ENCODE measurements at places on chromosomes 7 and 10. TPM values are rescaled to one million over a fixed set of nuclear protein-coding genes. Genes with fewer than 3 reads are reported as not detected.

The FAM241B gene
- 2.5 TPM for polyA plus RNA-seq

The NEUROG3 gene
- polyA plus RNA-seq = 1.2 TPM

GRCh38 chr10:85604884-85605283 is 761.7 kb downstream of the GRID1 start:
- H3K27me3 ChIP-seq = no peaks in the 10 kb centered on the region
- H3K27ac ChIP-seq = no peak overlapping the region
- no peak overlapping the region for H3K4me3 ChIP-seq
- DNase-seq = no peak
- H3K4me1 ChIP-seq = no peaks in the 10 kb centered on the region
- no peaks in the 10 kb centered on the region for H3K36me3 ChIP-seq

DNA sequence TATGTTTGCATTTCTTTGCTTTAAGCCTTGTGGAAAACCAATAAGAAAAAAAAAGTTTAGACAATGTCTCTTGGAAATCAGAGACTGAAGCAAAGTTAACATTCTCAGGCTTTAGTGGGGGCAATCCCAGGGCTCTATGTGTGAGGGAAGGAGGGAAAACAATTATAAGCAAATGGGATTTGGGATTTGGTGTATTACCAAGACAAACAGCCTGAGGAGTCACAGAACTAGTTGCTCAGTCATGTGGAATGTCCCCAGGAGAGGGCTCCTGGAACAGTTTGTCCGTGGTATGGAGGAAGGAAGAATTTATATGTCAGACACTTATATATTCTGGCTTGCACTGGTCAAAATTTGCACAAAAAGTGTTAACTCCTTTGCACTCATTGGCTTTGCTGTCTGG is 562.9 kb upstream of the TPK1 start:
- H3K36me3 ChIP-seq = no peaks in the 10 kb centered on the region
- no peak for DNase-seq
- H3K4me3 ChIP-seq = no peak overlapping the region
- no peaks in the 10 kb centered on the region for H3K4me1 ChIP-seq
- no peak overlapping the region for H3K27ac ChIP-seq
- no peaks in the 10 kb centered on the region for H3K27me3 ChIP-seq

DNA sequence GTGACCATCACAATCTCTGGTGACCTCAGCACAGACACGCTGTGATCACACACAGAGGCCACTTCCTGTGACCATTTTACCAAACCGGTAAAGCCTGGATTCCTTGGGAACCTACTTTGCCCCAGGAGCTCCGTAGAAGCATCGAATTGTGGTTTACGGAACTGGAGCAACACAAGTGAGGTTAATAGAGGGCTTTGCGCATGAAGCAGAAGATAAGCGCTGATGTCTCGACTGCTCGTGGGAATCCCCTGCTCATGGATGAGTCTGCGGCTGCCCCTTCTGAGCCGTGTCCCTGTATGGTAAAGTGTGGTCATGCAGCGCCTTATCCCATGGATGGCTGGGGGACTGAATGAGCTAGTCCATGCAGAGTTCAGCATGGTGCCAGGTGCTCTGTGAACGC is 53.6 kb downstream of the VIPR2 start:
- no peaks in the 10 kb centered on the region for H3K27me3 ChIP-seq
- peaks cover 11% of the 10 kb centered on the region for H3K4me1 ChIP-seq
- H3K36me3 ChIP-seq = no peaks in the 10 kb centered on the region
- H3K27ac ChIP-seq = no peak overlapping the region

- H3K27me3 ChIP-seq = no peaks in the 10 kb centered on the region
- no peak for DNase-seq
- H3K36me3 ChIP-seq = no peaks in the 10 kb centered on the region
- no peak overlapping the region for H3K4me3 ChIP-seq
Measured at GRCh38 chr10:13922586-13922985, 335.8 kb downstream of the PRPF18 start.

The GOLGA7B gene
- 1.4 TPM for polyA plus RNA-seq

The GPAM gene
- polyA plus RNA-seq = 3.0 TPM

DNA sequence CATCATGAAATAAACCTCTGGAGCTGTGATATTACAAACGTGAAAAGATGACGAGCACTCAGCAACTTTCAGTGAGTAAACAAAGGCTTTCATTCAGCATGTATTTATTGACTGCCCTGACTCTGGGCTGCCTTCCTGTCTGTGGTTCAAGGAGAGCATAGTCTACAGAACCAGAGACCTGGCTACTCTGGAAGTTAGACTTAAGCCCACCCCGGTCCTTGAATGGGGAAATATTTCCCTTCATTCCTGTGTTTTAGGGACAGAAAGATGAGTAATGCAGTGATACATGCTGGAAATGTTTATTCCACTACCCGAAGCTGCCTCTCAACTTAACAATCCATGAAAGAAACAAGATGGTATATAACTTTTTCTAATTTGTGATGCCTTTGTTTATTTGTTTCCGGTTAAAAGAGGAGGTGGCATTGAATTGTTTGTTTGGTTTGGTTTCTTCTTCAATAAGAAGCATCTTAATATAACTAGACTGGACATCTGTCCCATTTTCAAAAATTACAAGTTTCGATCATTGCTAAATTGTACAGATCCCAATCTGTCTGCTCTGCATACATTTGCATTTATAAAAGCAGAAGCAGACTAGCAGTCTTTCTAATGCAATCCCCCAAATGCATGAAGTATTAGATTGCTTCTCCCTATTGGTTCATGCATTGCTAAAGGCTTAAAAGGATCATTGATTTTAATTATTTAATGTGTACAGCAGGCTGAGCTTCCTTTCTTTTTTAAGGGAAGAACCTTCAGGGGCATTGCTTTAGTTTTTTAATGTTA is 57.7 kb downstream of the TRUB1 start:
- no peak for DNase-seq
- H3K4me3 ChIP-seq = no peak overlapping the region
- no peaks in the 10 kb centered on the region for H3K36me3 ChIP-seq
- H3K27me3 ChIP-seq = no peaks in the 10 kb centered on the region
- H3K4me1 ChIP-seq = no peaks in the 10 kb centered on the region
- H3K27ac ChIP-seq = no peak overlapping the region

The PNLIPRP2 gene
- polyA plus RNA-seq = not detected

GRCh38 chr10:22170582-22170981 is 47.2 kb downstream of the EBLN1 start:
- no peak overlapping the region for H3K4me3 ChIP-seq
- H3K27ac ChIP-seq = no peak overlapping the region
- H3K27me3 ChIP-seq = no peaks in the 10 kb centered on the region
- DNase-seq = no peak

The MEOX2 gene
- 0.60 TPM for polyA plus RNA-seq

The KCNIP2 gene
- polyA plus RNA-seq = not detected

DNA sequence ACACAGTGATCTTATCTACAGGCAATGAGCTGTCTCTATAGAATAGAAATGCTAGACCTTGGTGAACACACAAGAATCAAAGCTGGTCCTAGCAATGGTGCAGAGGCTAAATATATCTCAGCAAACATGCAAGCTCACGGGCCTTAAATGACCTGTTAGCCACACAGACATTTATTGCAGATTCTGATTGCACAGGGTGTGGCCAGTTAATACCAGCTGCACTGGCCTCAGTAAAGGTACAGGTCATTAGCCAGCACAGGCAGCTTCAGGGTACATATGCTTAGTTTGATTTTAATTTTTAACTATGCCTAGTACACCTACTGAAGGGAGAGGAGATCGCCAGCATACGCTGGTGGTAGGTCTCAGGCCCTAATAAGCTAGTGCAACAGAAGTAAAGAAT is 265.4 kb upstream of the DGKB start:
- no peaks in the 10 kb centered on the region for H3K27me3 ChIP-seq
- no peaks in the 10 kb centered on the region for H3K4me1 ChIP-seq
- H3K4me3 ChIP-seq = no peak overlapping the region
- DNase-seq = no peak
- no peaks in the 10 kb centered on the region for H3K36me3 ChIP-seq

The OR13A1 gene
- not detected for polyA plus RNA-seq

GRCh38 chr10:10540398-10540797 is 477.3 kb upstream of the CELF2 start:
- no peaks in the 10 kb centered on the region for H3K36me3 ChIP-seq
- H3K4me3 ChIP-seq = no peak overlapping the region
- H3K4me1 ChIP-seq = no peaks in the 10 kb centered on the region

DNA sequence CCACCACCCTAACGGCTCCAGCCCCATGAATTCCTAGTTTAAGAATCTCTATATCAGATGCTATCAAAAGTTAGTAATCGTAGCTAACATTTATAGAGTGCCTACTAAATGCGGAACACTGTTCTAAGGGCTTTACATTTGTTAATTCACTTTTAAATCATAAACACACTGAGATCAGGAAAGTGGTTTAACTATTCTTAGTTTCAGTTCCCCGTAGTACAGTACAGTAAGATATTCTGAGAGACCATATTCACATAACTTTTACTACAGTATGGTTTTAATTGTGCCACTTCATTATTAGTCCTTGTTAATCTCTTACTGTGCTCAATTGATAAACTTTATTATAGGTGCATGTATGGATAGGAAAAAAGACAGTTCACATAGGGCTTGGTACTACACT is 22.5 kb downstream of the SYPL1 start:
- peaks cover 13% of the 10 kb centered on the region for H3K36me3 ChIP-seq
- H3K27ac ChIP-seq = no peak overlapping the region
- DNase-seq = no peak
- H3K27me3 ChIP-seq = no peaks in the 10 kb centered on the region
- H3K4me3 ChIP-seq = no peak overlapping the region

GRCh38 chr10:114163062-114163461 is 10.9 kb downstream of the CCDC186 start:
- peak overlapping the region; percentile 39 for H3K27ac ChIP-seq
- no peak for DNase-seq
- H3K4me1 ChIP-seq = no peaks in the 10 kb centered on the region
- H3K27me3 ChIP-seq = no peaks in the 10 kb centered on the region

DNA sequence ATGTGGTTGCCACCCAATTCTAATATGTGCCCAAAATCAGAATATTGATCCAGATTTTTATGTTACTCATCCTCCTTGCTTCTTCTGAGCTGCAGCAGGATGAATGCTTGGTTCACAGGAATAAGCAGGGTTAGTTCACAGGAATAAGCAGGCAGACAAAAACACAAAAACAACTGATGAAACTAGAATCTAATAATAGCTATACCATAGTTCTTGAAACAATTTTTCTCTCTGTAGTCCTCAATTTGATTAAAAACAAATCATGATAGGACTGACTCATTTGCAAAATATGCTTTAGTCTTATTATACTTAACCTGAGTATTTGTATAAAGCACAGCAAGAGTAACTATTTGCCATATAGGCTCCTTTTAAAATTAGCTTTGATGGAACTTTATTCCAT is 24.4 kb upstream of the ARHGAP12 start:
- no peaks in the 10 kb centered on the region for H3K36me3 ChIP-seq
- no peaks in the 10 kb centered on the region for H3K27me3 ChIP-seq
- H3K27ac ChIP-seq = no peak overlapping the region
- no peak overlapping the region for H3K4me3 ChIP-seq
- no peak for DNase-seq

The ZNF736 gene
- 5.5 TPM for polyA plus RNA-seq

The INMT gene
- 9.6 TPM for polyA plus RNA-seq

DNA sequence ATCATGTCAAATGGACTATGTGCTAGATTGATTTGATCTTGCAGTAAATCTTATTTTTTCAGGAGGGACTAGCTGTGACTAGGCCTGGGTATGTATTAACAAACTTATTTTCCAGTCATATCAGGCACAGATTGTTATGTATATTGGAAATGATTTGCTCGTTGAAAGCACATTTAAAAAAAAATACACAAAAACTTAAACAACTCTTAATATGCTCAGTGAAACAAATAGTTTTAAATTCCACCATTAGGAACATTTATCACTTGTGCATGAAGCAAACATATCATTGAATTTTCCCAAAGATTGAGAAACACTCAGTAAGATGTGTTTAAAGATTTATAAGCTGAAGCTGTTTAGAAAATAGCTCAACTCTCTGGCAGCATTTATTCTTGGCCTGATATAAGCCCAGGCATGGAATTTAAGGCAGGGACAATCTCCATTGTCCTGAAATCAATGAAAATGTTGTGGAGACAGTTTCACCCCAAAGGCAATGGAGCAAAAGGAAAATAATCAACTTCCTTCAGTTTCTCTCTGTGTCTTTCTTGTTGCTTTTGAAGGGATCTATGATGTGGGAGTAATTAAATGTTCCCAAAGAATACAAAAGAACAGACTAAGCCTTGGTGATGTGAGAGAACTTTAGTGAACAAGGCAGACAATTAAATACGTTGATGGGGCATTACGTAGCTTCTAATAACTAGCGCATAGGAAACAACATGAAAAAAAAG is 250.3 kb downstream of the GPR37 start:
- no peaks in the 10 kb centered on the region for H3K36me3 ChIP-seq
- H3K4me3 ChIP-seq = no peak overlapping the region
- H3K4me1 ChIP-seq = no peaks in the 10 kb centered on the region
- no peak for DNase-seq
- H3K27me3 ChIP-seq = no peaks in the 10 kb centered on the region

The MYH16 gene
- not detected for polyA plus RNA-seq

DNA sequence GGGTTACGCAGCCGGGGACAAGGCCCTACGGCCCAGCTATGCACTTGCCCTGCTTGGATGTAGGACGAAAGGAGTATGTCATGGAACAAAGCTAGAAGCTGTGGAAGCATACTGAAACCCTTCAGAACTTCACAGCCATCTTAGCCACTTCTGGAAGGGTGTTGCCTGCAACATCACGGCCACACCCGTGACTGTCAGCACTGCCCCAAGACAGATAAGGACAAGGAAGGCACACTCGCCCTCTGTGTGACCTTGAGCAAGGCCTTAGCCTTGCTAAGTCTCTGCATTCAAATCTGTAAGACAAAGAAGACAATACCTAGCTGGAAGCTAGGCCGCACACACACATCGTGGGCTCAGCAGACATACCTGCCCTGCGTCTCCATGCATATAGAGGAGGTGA is 352.5 kb upstream of the MGMT start:
- H3K4me3 ChIP-seq = no peak overlapping the region
- DNase-seq = no peak
- H3K36me3 ChIP-seq = no peaks in the 10 kb centered on the region
- no peak overlapping the region for H3K27ac ChIP-seq
- H3K27me3 ChIP-seq = no peaks in the 10 kb centered on the region

The FAM131B gene
- polyA plus RNA-seq = under 0.01 TPM

The MYL10 gene
- not detected for polyA plus RNA-seq

- peaks cover 7% of the 10 kb centered on the region for H3K36me3 ChIP-seq
- peak overlapping the region; percentile 100 for H3K4me3 ChIP-seq
- peaks cover 20% of the 10 kb centered on the region for H3K4me1 ChIP-seq
- no peaks in the 10 kb centered on the region for H3K27me3 ChIP-seq
- no peak for DNase-seq
- H3K27ac ChIP-seq = peak overlapping the region; percentile 75
Measured at GRCh38 chr7:155001756-155002410, 1.0 kb downstream of the PAXIP1 start.

The ACSM6 gene
- not detected for polyA plus RNA-seq

DNA sequence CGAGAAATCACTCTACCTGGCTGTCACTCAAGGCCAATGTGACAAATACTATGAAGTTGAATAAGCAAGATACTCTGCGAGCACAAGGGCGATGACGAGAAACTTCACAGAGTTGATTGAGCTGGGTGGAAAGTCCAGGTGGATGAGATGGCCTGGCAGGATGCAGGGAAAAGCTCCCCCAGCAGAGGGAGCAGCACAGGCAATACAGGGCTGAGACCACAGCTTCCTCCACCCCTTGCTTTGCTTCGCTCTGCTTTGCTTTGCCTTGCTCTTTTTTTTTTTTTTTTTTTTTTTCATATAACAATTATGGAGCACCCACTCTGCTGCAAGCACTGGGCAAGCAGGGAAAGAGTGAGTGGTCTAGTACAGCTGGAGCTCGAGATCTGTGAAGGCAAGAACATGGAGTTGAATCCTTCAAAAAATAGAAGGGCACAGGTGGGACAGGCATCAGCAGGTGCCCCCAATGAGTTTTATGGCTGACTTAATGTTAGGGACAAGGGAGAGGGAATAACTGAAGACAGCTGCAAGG is 88.3 kb downstream of the CABCOCO1 start:
- no peak for DNase-seq
- H3K27ac ChIP-seq = no peak overlapping the region
- peaks cover 52% of the 10 kb centered on the region for H3K4me1 ChIP-seq
- H3K4me3 ChIP-seq = no peak overlapping the region

The CHN2 gene
- 16.2 TPM for polyA plus RNA-seq
